Hair follicular keratinocyte (primary cell): ENCODE measurements at places on chromosomes 12 and 14. TPM values are rescaled to one million over a fixed set of nuclear protein-coding genes. Genes with fewer than 3 reads are reported as not detected.

The SYT10 gene
- not detected in 2 replicates for total RNA-seq

The RPL10L gene
- total RNA-seq: not detected in 2 replicates

The TMEM260 gene
- 5.7 and 11.6 TPM in 2 replicates for total RNA-seq

The GLIPR1L2 gene
- 0.47 and 0.57 TPM in 2 replicates for total RNA-seq

The OASL gene
- total RNA-seq: 1.1 TPM in 2 replicates

The C12orf54 gene
- total RNA-seq: 2.5 and 3.7 TPM in 2 replicates

The LPCAT3 gene
- total RNA-seq: 17.3 and 32.2 TPM in 2 replicates

The GSG1 gene
- total RNA-seq: not detected in 2 replicates

The BEGAIN gene
- 1.1 and 3.0 TPM in 2 replicates for total RNA-seq

The PRICKLE1 gene
- total RNA-seq: 3.6 and 4.5 TPM in 2 replicates

The FERMT2 gene
- 17.3 and 20.8 TPM in 2 replicates for total RNA-seq

The CELA1 gene
- total RNA-seq: not detected in 2 replicates

The STX2 gene
- total RNA-seq: 9.6 and 12.7 TPM in 2 replicates

The MGST1 gene
- 209 and 241 TPM in 2 replicates for total RNA-seq

The KLRD1 gene
- not detected in 2 replicates for total RNA-seq

The PTPRQ gene
- total RNA-seq: not detected in 2 replicates

The TEX52 gene
- total RNA-seq: not detected in 2 replicates

The MYF6 gene
- total RNA-seq: not detected in 2 replicates
